ENCODE measurements at places on chromosomes 7 and 10. TPM values are rescaled to one million over a fixed set of nuclear protein-coding genes. Genes with fewer than 3 reads are reported as not detected.

SMKR1 gene
- 1.3 TPM for total RNA-seq

IDI1 gene
- total RNA-seq: 31.5 TPM

NAT16 gene
- not detected for total RNA-seq

PNLIPRP3 gene
- not detected for total RNA-seq

IGFBP3 gene
- total RNA-seq: 0.27 TPM

MSMB gene
- total RNA-seq: not detected

ZNF853 gene
- 13.2 TPM for total RNA-seq

HGF gene
- total RNA-seq: 9.4 TPM

AMPH gene
- total RNA-seq: not detected

FAM25C gene
- total RNA-seq: not detected

GRID2IP gene
- total RNA-seq: 3.2 TPM

OR2A25 gene
- total RNA-seq: not detected

TMEM178B gene
- total RNA-seq: under 0.01 TPM

HOXA6 gene
- total RNA-seq: 40.1 TPM

GCK gene
- 0.27 TPM for total RNA-seq

RPEL1 gene
- 0.27 TPM for total RNA-seq

DNA sequence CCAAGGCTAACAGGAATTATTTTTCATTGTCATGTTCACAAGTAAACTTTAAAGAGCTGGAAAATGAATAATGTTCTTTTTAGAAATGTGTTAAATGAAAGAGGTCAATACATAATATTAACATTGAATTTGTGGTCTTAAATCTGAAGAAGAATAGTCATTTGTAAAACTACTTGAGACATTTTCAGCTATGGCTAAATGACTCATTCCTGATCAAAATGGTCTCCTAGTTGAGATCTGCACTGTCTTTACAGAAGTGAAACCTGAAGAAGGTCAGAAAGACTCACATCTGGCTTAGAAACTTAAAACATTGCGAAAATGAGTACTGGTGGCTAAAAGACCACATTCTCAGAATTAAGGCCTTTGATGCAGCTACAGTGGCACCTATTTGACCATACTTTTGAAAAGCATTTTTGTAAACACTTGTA lies 5.9 kb downstream of the PIK3CG start:
- peak; percentile 46 for DNase-seq

GRCh38 chr10:70348228-70348850 lies 34.1 kb downstream of the LRRC20 start:
- no peak for DNase-seq

DNA sequence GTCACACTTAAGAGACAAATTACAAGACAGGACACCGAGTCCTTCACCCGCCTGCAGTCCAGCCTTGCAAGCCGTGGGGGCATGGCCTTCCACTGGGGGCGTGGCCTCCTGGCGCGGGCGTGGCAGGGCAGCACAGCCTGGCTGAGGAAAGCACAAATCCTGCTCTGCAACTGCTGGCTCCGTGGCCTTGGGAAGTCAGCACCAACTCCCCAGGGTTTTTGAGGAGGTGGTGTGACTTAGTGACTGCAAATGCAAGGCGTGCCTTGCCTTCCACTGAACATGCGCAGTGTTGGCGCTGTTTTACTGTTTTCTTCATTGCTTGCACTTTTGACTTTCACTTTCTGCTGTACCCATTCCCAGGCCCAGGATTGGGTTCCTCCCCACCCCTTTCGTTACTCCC lies 12.9 kb upstream of the BMS1 start:
- DNase-seq: no peak

GRCh38 chr7:10793995-10794775 lies 179.5 kb upstream of the PHF14 start:
- DNase-seq: peak; percentile 21

- DNase-seq: no peak
Measured at GRCh38 chr7:19674266-19674960, 34.4 kb downstream of the POLR1F start.

DNA sequence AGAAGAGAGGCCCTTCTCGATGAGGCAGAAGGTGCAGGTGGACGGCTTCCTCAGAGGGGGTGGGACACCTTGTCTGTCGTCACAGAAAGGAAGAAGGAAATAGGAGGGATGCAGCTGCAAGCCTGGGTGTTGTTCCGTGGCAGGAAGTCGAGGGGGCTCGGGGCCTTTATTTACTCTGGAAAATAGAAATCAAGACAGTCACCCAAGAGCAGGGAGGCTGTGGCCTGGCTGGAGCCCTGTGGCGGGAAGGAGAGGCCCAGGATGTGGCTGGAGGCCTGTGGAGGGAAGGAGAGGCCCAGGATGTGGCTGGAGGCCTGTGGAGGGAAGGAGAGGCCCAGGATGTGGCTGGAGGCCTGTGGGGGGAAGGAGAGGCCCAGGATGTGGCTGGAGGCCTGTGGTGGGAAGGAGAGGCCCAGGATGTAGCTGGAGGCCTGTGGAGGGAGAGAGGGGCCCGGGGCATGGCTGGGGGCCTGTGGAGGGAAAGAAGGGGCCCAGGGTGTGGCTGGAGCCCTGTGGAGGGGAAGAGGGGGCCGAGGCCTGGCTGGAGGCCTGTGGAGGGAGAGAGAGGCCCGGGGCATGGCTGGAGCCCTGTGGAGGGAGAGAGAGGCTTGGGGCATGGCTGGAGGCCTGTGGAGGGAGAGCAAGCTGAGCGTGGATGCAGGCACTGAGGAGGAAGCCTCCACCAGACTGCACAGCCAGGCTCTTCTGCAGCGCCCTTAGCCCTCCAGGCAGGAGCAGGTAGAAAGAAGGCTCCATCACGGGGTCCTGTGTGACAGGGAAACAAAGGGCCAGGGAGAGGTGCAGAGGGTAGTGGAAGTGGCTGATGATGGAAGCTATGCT lies 97.3 kb upstream of the SFMBT2 start:
- peak; percentile 33 for DNase-seq

GRCh38 chr10:128316925-128317324 lies 190.7 kb upstream of the MKI67 start:
- no peak for DNase-seq

GRCh38 chr7:1432411-1433082 lies 26.7 kb downstream of the MICALL2 start:
- peak; percentile 80 for DNase-seq

- no peak for DNase-seq
Measured at GRCh38 chr10:87991946-87992345, 128.5 kb downstream of the PTEN start.

- peak; percentile 67 for DNase-seq
Measured at GRCh38 chr7:121395961-121396757, at the start of gene FAM3C. FAM3C (minus strand) TSS chr7:121396308; CDS start chr7:121382969, 13,339 bp downstream.

DNA sequence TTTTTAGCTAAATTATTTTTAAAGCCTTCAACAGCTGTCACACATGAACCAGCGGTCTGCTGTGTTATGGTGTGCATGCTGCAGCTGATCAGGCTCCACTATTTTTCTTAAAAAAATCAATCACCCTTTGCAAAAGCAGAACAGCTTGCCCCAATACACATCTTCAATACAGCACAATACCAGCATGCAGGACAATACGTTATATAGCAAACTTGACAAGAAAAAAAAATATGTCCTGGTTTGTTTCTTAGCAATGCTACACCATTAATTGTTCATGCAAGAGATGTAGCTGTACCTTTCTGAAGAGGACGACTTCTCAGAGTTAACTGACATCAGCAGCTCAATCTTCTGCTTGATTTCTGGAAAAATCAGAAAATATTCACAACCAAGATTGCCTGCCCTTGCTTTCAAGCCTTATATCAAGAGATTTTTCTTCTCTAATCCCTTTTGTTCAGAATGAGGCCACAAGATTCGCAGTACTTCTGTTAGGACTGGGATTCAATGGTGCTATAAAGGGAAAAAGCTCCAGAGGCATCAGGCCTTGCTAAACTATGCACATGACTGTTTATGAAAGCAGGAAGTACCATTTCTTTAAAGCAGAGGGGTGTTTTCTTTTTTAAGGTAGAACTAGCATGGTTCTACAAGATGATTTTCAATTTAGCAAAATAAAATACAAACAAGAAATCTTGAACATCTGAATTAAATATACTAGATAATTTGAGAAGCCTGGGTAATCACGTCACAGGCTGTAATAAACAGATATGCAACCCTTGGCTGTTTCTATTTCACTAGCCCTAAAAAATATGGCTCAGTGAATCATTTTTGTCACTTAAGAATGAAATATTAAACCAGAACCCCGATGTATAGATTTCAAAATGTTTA lies 120.0 kb downstream of the SRPK2 start:
- no peak for DNase-seq

DNA sequence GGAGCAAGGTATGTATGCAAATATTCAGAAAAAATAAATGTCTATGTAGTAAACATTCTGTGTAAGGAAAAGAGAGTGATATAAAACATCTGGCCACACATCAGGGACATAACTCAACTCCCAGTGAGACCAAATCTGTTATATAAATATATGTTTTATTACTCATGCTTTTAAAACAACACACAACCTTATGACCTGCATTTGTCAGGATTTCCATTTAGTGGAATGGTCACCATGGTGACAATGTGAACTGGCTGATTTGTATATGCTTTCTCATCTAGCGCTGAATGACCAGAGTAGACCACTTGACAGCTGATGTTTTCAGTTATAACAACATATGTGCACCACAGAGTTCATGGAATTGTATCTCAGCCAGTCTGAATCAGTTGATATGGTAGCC lies 551.7 kb downstream of the HTR7 start:
- no peak for DNase-seq

- DNase-seq: no peak
Measured at GRCh38 chr7:132051311-132051710, 494.9 kb upstream of the PODXL start.

- peak; percentile 69 for DNase-seq
Measured at GRCh38 chr7:38105874-38106483, 72.1 kb upstream of the STARD3NL start.

DNA sequence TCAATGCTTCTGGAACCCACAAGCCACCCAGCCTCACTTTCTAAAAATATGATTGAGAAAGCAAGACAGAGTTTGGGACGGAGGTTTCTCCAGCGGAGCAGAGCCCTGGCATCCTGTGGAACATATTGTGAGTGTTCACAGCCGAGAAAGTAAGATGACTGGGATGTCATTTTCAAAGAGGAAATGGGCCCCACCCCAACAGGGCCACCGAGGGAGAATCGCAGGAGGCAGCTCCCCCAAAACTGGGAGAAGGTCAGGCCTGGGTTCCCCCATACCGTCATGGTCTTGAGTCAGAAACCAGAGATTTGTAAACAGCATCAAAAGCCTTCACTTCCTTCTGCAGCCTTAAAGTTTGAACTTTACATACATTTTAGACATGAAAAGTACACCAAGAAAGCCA lies 560.0 kb downstream of the PTPRN2 start:
- no peak for DNase-seq

- DNase-seq: peak; percentile 53
Measured at GRCh38 chr7:36723951-36724664, at the start of gene AOAH. AOAH (minus strand) TSS chr7:36724494; CDS start chr7:36724148, 346 bp downstream.

DNA sequence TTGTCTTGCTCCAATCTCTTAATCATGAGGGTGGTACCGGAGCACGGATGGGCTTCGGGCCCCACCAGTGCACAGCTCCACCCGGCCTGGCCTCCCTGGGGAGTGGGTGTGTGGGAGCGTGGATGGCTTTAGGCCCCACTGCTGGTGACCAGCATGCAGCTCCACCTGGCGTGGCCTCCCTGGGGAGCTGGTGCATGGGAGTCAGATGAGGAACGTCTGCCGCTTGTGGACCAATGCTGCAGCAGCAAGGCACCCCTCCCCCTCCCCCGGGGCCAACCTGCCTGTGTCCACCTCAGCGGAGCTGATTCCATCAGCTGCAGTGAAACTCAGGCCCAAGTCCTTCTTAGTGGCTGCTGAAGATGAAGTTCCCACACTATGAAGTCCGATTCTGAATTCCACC lies 511.4 kb downstream of the PTPRN2 start:
- DNase-seq: no peak

DNA sequence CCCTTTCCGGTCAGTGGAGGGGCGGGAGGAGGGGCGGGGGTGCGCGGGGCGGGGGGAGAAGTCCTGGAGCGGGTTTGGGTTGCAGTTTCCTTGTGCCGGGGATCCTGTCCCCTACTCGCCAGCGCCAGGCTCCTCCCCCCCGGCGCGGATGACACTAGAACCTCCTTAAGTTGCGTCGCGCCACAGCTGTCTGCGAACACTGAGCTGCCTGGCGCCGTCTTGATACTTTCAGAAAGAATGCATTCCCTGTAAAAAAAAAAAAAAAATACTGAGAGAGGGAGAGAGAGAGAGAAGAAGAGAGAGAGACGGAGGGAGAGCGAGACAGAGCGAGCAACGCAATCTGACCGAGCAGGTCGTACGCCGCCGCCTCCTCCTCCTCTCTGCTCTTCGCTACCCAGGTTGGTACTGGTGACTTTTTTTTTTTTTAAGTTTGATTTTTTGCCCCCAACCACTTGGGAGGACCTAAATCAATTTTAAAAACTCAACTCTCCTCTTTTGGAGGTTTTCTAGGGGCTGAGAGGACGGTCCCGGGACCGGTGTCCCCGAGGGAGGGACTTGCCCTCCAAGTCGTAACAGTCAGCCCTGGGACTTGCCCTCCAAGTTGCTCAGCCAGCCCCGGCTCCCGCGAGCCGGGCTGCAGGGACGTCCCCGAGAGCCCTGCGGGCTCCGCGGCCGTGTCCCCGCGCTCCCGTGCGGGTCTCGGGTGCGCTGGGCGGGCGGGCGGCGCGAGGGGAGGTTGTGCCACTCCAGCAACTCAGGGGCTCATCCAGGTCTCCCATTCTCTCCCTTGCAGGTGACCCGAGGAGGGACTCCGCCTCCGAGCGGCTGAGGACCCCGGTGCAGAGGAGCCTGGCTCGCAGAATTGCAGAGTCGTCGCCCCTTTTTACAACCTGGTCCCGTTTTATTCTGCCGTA lies at the start of gene GATA3:
Gene GATA3, plus strand, starts transcription at position 195 of the 914 bp plus-strand sequence. CDS start 968 bp downstream, outside the sequence.
- no peak for DNase-seq

DNA sequence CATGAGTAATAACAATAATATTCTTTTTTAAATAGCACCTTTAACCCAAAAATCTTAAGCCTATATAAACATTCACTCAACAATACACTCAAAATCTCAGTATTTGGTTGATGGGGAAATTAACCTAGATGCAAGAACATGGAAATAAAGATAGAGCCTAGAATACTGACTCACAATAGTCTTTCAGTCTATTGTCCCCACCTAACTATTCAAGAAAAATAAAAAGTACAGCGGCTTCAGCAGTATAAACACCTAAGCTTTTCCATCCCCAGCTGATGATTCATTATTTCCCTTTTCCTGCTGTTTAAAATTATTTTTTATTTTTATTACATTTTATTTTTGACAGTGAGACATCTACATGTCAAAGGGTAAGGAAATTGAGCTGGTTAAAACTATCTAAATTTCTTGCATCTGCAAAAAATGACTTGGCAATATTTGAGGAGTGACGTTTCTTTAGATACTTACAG lies 201.4 kb downstream of the FZD1 start:
- DNase-seq: no peak

DNA sequence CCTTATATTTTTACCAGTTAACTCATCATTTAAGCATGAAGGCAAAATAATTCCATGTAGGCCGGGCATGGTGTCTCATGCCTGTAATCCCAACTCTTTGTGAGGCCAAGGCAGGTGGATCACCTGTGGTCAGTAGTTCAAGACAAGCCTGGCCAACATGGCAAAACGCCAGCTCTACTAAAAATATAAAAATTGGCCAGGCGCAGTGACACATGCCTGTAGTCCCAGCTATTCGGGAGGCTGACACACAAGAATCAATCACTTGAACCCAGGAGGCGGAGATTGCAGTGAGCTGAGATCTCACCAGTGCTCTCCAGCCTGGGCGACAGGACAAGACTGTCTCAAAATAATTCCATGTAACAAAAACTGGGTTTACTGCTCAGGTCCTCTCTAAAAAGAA lies 18.3 kb downstream of the HNRNPA2B1 start:
- DNase-seq: no peak
